ENCODE measurements at places on chromosomes 4 and X.

DNA sequence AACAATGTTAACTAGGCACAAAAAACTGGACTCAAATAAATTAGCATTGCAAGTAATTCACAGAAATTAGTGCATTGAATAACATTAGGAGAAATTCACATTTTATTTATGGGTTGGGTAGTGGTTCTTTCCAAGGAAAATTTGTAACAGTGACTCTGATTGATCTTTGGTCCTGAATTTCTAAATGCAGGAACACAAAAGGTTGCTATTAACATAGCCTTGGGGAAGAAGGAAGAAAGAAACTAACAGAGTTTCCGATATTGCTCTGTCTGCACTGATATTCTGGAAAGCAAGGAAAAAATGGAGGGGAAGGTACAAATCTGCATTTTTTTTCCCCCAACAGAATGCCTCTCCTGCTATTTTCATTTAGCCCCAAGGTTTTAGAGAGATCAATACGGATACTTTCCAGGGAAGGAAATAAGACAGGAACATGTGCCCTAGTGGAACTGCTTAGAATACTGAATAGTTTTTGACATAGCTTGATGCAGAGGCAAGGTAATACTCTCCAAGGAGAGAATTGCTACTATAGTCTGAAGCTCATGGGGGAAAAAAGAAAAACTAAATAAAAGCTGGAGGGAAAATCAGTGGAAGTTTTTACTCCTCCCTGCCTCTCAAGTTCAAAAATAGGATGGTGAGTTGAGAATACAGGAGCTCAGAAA lies 490.1 kb downstream of the RAPGEF2 start:
- no peak for DNase-seq

GRCh38 chr4:42855779-42856178 lies 36.7 kb upstream of the GRXCR1 start:
- no peak for DNase-seq

DNA sequence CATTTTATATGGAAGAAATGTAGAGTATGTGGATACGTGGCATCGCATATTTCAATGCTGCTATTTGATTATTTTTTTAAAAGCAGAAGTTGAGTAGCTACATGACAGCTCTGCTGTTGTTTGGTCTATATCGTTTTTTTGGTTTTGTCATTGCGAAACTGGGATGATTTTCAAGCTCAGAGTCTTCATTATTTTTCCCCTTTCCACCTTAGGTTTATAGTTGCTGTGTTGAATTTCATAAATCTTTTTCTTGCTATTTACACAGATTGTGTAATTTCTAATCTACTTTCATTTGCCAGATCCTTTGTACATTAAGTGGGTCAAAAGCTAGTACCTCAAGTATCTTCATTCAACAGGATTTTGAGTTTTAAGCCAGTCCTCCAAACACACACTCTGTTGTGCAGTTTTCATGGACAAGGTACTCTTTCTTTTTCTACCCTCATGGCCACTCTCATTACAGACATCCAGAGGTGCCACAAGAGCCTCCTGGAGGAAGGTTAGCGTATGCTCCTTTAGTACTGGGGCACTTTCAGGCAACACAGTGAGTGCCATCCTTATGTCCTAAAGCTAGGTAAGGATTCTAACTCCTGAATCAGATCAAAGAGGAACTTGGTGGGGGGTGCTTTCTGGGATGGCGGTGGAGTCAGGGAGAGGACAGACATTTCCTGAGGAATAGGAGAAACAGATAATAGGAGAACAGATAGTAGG lies 123.2 kb downstream of the FHIP1A start:
- DNase-seq: no peak

GRCh38 chr4:9685692-9686091 lies 95.7 kb upstream of the DRD5 start:
- DNase-seq: no peak

- no peak for DNase-seq
Observed at GRCh38 chr4:53589511-53589910, 1.8 kb downstream of the LNX1 start.

DNA sequence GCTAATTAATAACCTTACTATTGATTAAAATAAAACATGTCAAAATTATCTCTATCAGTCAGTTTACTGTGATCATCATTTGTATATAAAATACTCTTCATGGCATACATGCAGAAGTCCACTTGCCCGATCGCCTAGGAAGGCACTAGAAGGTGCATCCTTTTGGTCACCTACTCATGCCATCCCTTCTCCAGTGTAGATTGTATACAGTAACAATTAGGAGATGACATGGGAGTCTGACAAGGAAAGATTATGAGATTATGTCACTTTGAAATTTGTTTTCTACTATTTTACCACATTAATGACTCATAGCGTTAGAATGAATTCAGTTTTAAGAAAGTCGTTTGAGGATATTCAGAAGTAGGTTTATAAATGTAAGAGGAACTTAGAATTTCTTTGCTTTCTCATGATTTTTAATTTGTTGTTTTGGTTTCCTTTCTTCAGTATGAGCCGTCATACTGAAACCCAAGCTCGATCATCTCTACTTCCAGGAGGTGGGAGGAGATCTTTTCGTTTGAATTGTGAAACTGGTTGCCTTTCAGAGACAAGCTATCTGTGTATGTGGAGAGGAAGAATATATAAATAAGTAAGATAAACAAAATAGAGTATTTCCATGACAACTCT lies 51.1 kb upstream of the UNC5C start:
- no peak for DNase-seq

- DNase-seq: no peak
Observed at GRCh38 chrX:112800971-112801775, 39.5 kb downstream of the AMOT start.

- no peak for DNase-seq
Observed at GRCh38 chr4:102560571-102561341, 59.6 kb downstream of the NFKB1 start.

- DNase-seq: no peak
Observed at GRCh38 chr4:75997081-75997480, 6.3 kb upstream of the SDAD1 start.

DNA sequence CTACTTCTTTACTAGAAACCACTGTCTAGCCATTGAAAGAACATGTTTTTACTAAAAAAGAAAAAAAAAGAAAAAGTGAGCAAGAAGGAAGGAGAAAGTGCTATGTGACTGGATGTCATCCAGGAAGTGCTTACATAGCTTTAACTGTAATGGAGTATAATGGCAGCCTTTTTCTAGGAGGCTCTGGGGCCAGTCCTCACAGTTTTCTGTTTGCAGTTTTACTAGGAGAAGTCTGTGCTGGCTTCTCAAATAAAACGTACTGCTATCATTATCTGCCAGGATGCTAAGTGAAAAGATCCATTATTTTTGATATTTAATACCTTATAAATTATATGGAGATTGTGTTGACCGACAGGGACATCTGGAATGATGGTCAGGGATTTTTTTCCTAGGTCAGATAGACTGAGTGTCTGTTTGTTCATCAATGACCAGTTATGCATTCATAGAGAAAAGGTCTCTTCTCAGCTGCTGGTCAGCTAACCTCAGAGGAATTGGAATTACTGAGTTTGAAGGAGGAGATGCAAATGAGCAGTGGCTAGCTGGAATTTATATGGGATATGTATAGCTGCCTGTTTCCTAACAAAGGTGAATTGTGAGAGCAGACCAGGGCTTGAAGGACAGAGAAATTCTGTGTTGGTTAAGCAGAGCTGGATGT lies 21.7 kb downstream of the LPAR4 start:
- DNase-seq: no peak

- no peak for DNase-seq
Observed at GRCh38 chr4:141896687-141897086, 260.3 kb downstream of the IL15 start.

DNA sequence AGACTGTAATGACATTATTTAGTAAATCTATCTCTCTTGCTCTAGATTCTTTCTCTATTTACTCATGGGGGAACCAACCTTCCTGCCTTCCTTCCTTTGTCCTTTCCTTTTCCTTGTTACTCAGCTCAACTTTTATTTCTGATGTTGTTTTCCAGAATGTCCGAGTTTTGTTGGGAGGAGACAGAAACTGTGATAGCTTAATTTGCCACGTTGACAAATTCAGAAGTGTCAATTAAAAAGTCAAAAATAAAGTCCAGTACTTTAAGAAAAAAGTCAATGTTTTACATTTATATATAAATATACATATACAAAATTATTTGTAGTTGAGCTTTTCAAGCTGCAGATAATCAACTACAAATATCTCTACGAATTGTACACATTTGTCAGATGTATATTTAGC lies 1187.7 kb downstream of the ADGRL3 start:
- DNase-seq: no peak

- no peak for DNase-seq
Observed at GRCh38 chr4:73902038-73902637, 32.9 kb downstream of the CXCL1 start.

- DNase-seq: no peak
Observed at GRCh38 chr4:36264207-36264826, 17.1 kb upstream of the DTHD1 start.

DNA sequence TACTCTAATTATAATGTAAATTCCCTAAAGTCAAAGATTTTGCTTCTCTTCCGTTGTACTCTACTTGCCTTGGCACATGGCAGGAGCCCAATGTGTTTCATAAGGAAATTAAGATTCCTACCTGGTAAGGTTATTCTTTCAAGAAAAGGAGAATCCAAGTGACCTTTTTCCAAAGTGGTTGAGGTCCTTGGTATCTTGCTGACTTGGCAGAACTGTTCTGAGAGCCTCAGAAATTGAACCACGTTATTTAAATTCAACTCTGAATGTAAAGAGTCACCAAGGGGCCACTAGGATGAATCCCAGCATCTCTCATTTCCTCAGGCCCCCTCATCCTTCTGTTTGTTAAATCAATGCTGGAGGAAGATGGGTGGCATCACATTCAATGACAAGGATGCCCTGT lies 418.2 kb upstream of the MAGEB2 start:
- no peak for DNase-seq

DNA sequence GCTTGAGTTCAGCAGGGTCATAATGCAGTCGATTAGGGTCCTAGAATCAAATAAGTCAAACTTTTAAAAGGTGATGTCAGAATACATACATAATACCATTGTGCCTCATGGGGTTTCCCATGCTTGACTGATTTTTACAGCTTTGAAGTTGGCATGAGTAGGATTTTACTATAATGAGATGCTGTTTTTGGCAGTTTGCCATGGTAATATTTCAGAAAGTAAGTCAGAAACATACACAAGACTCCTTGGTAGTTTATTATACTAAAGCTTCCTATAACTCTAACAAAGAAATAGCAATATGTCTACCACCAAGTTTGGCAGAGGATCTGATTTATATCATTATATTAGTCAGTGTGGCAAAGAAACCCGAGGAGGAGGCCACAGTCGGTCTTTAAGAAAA lies 45.2 kb downstream of the PHKA2 start:
- DNase-seq: no peak

- no peak for DNase-seq
Observed at GRCh38 chr4:77852892-77853495, 9.6 kb upstream of the MRPL1 start.

DNA sequence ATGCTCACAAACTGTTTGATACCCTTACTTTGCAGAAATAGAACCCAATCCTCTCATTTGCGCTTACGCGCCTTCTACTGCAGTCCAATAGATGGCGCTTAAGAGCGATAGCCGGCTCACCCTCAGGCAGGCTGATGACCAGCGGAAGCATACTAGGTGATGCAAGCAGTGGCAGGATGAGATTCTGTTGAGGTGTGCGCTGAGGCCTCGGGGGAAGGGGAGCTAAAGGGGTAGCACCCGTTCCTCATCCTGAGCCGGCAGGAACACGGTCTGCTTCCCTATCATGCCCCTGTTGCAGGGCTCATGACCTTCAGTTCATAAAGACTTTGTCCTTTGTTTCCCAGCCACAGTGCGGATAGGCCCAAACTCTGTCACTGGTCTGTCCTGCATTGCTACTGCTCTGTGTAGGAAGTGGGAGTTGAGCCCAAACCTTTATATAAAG lies 628.9 kb downstream of the TLL1 start:
- DNase-seq: no peak

DNA sequence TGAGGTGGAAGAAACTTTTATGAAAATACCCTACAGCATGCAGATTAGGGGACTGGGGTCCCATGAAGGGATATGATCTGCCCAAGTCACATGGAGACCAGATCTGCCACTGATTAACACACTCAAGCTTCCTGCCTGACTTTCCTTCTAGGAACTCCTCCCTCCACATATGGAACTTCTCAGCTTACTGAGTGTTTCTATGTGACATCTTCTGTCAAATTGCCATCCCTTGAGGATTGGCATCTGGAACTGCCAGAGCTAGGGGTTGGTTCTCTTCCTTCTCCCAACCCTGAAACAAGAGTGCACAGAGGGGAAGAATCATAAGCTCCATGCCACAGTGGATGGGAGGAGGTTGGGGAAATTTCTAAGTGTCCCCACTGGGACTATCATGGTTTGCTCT lies 150.6 kb upstream of the MBNL3 start:
- no peak for DNase-seq

- DNase-seq: peak; percentile 58
Observed at GRCh38 chr4:5812506-5813229, 80.2 kb downstream of the CRMP1 start.

- DNase-seq: no peak
Observed at GRCh38 chr4:26161030-26161824, 159.6 kb upstream of the RBPJ start.

DNA sequence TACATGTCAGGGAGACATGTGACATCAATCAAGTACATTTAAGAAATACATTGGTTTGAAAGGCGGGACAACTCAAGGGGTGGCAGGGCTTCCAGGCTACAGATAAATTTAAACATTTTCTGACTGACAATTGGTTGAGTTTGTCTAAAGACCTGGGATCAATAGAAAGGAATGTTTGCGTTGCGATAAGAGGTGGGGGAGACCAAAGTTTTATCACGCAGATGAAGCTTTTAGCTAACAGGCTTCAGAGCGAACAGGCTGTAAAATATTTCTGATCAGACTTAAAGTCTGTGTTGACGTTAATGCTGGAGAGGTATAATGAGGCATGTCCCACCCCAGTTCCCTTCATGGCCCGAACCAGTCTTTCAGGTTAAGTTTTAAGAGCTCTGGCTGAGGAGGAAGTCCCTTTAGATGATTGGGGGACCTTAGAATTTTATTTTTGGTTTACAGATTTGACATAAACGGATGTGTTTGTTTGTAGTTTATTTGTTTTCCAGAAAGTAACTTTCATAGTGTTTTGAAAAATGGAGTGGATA lies 346.7 kb upstream of the RASGEF1B start:
- no peak for DNase-seq

- no peak for DNase-seq
Observed at GRCh38 chr4:133084421-133084820, 64.7 kb upstream of the PCDH10 start.

GRCh38 chr4:67333664-67334063 lies 211.6 kb downstream of the CENPC start:
- no peak for DNase-seq

DNA sequence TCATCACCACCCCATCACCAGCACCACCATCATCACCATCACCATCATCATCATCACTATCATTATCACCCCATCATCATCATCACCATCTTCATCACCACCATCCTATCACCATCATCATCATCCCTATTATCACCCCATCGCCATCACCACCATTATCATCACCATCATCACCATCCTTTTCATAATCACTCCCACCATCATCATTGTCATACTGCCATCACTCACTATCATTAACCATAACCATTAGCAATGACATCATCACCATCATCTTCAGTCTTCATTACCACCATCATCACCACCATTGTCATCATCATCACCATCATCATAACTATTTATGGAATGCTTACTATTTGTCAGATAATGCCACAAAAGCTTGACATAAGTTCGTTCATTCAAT lies 35.7 kb downstream of the CRMP1 start:
- no peak for DNase-seq

GRCh38 chr4:77100234-77100633 lies 24.4 kb upstream of the CCNI start:
- DNase-seq: no peak

- DNase-seq: no peak
Observed at GRCh38 chr4:476501-476900, 22.5 kb downstream of the ZNF721 start.
